ENCODE measurements at places on chromosomes 6 and 20.

GRCh38 chr6:93177438-93177837 lies 241.9 kb downstream of the EPHA7 start:
- DNase-seq, result no peak

DNA sequence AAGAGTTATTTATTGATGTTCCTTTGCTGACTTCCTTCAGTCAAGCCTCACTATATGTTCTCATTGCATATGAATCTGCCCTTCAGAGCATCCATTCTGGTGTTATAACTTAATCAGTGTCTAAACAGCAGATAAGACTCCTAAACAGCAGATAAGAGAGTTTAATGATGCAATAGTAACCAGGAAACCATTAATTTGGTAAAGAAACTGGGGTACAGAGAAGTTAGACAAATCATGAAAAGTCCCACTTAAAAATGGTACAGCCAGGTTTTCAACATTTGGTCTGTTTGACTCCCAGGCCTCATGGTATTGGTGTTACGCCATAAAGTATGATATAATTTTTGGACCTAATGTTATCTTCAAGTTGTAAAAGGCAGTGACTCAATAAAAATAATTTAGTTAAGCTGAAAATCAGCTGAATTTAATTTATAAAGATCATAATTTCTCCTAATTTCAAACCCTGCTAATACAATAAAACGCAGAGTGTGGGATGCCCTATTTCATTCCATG lies 127.4 kb upstream of the DST start:
- DNase-seq, result no peak

- DNase-seq, result no peak
Measured at GRCh38 chr6:48765352-48765961, 654.5 kb upstream of the PTCHD4 start.

- DNase-seq, result no peak
Measured at GRCh38 chr6:115001731-115002350, 659.0 kb upstream of the HS3ST5 start.

DNA sequence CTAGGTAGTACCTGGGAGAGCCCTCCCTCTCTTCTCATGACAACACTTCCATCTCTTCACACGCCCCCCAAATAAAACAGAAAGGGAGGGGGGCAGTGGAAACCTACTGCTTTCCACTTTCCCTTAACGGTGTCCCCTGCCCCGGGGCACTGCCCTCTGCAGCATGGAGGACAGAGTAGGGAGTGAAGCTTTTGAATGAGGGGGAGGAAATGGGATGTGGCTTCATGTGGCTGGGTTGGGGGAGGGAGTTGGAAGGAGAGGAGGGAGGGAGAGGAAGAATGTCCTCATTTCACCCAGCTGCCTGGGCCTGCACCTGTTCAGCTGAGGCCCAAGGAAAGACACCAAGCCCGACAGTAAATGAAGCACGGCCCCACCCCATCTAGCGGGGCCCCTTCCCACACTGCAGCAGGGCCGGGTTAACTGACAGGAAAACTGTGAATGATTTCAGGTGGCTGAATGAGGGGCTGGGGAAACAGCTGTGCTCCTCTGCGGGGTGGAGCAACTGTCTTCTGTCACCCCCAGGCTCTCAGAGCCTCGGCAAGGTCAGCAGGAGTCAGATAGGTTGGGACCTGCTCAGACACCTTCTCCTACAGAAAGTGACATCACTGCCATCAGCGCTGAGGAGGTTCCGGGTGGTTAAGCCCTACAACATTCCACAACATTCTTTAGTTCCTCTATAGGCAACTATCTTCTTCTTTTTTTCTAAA lies 40.0 kb upstream of the TAF8 start:
- peak; percentile 24 for DNase-seq

GRCh38 chr6:109456710-109457561 lies 1.4 kb upstream of the MICAL1 start:
- DNase-seq, result no peak
